ENCODE measurements at places on chromosomes 11 and 22.
A peak's percentile ranks its signal among the peaks of the same experiment; 100 is the strongest.

- no peak for DNase-seq
These were observed 55.5 kb upstream of the CD5 start for GRCh38 chr11:61046833-61047232.

- no peak for DNase-seq
These were observed 15.0 kb upstream of the TRIM44 start for GRCh38 chr11:35647421-35648093.

GRCh38 chr11:33655842-33656600 is 44.6 kb downstream of the C11orf91 start:
- DNase-seq, result no peak

DNA sequence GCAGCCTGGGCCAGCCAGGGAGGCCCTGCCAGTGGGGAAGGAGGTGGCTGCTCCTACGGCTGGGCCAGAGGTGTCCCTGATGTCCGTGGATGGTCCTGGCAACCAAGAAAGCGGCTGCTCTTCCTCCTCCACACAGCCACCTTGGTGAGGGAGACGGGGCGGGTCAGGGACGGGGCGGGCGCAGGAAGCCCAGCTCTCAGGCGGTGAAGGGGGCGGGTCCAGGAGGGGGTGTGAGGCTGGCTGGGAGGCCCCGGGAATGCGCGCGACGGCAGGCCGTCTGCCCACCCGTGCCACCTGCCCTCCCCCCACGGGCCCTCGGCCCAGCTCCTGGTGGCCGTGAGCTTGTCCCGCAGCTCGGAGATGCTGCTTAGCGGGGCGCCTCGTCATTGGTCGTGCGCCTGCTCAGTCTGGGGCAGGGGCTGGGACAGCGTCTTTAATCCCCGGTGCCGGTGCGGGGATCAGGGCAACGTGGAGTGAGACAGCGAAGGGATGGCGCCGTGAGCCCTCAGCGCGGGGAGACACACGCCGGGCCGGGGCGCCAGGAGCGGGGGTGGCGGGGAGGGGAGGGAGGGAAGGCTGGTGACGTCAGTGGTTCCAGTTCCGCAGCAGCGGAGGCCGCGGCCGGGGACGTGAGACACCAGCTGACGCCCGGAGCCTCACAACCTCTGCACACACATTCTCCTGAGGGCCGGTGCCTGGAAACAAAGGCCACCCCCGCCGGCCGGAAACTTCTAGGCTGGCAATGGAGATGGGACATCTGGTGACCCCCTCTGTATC is 6.7 kb upstream of the BRSK2 start:
- DNase-seq, result peak; percentile 73

DNA sequence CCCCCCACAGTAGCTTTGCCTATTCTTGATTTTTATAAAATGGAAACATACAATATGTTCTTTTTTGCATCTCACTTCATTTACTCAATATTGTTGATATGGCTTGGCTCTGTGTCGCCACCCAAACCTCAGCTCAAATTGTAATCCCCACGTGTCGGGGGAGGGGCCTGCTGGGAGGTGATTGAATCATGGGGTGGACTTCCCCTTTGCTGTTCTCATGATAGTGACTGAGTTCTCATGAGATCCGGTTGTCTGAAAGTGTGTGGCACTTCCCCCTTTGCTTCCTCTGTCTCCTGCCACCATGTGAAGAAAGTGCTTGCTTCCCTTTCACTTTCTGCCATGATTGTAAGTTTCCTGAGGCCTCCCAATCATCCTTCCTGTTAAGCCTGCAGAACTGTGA is 431.3 kb downstream of the MN1 start:
- no peak for DNase-seq

All from hematopoietic multipotent progenitor cell (in vitro differentiated cells).